C1 segment of cervical spinal cord (tissue), 14 donors: ENCODE measurements at places on chromosomes 7 and 10.

- no peak for DNase-seq
These were observed 10.0 kb upstream of the STK31 start for GRCh38 chr7:23700046-23700445.

GRCh38 chr10:24873281-24873683 lies 79.1 kb downstream of the PRTFDC1 start:
- DNase-seq: no peak

DNA sequence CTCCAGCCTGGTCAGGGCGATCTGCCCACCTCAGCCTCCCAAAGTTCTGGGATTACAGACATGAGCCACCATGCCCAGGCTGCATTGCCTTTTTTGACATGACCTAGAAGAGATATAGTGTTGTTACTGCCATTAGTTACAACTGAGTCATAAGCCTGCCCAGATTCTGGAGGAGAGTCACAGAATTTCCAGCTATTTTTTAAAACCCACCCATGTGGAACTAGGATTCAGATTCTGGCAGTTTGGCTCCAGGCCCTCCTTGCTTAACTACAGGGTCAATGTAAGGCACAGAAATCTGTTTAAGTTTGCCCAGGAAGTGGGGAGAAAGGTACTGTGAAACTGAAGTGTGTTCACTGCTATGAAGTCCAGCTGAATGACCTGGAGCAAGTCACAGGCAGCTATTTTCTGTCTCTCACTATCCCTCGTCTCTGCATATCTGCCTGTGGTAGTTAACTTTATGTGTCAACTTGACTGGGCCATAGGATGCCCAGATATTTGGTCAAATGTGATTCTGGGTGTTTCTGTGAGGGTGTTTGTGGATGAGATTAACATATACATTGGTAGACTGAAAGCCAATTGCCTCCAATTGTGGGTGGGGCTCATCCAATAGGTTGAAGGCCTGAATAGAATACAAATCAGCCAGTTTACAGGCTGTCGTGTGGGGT lies 8.4 kb upstream of the MARVELD1 start:
- DNase-seq: no peak

GRCh38 chr7:142439739-142440138 lies 181.9 kb upstream of the PRSS58 start:
- DNase-seq: no peak

- DNase-seq: no peak
These were observed 7.6 kb downstream of the CUBN start for GRCh38 chr10:17122052-17122451.

- no peak for DNase-seq
These were observed 73.6 kb downstream of the EPC1 start for GRCh38 chr10:32273336-32273735.

DNA sequence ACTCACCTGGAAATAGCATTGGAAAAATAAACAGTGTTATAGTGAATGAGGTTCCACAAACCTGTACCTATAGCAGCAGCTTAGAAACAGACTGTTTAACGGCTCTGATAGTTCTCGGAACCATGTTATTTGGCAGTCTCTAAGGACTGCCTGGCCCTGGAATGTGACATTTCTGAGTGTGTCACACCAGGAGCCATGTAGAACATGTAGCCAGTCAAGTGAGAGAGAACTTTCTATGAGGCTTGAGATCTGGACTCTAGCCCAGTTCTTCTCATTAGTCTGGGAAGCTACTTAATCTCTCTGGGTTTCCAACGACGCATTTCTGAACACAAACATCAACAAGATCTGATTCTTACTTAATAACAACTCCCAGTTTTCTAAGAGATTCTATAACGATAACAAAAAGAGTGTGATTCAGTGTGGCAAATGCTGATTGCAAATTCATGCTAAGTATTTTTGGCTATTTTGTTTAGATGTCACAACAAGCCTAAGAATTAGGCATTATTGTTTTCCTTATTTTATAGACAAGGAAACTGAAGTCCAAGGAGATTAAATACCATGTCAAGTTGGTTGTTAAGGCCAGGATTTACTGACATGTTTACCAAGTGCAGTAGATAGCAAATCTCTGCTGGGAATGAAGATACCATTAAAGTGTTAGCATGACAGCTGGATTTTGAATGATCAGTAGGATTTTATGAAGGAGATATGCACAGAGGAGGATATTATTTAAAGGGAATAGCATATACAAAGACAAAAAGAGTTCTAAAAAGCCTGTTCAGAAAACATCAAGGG lies 47.2 kb downstream of the APBB1IP start:
- no peak for DNase-seq

DNA sequence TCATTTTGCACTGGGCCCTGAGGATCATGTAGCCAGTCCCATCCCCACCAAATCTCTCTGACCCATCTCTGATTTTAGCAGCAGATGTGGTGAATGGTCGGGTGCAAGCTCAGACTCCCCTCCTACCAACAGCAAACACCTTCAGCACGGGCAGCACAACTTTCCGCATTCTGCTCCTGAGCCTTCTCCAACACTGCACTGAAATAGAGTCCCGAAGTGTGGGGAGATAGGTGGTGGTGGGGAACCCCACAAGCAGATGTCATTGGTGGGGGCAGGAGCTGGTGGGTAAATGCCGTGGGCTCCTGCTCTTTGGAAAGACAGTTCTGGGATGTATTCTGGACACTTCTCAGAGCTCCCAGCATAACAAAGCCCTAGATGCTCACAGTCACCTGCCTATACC lies 9.6 kb upstream of the CTBP2 start:
- no peak for DNase-seq

DNA sequence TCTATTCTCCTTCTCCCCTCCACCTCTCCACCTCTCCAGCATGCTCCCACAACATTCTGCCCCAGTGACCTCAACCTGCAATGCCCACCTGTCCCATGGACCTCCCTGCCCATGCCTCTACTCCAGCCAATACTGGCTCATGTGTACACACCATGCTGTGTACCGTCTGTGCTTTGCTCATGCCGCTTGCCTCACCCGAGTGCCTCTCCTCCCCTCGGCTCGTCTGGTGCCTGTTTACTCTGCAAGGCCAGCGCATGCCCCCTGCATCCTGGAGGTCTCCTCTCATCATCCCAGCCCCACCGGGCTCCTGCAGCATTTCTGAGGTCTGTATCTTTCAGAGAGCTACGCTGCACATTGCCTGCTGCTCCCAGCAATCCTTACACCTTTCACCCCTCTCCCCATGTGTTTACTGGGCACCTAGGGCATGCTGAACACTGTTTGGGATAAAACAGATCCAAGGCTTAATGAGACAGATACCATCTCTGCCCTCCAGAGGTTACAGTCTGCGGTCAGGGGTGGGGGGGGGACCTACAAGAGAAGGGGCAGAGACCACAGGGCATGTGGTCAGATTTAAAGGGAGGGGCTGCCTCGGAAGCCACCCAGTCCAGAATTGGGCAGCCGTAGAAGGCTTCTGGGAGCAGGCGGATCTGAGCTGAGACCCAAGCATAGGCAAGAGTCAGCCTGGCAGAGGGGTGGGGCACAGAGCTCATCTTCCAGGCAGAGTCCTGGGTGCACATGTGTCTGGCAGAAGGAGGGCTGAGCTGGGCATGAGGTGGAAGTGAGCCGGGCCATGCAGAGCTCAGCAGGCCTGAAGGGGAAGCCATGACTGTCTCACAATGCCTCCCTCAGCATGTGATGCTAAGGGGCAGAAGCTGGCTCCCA lies 29.6 kb upstream of the PSAP start:
- DNase-seq: peak; percentile 38

- DNase-seq: no peak
These were observed 8.0 kb downstream of the SEMA3E start for GRCh38 chr7:83640731-83641537.

- no peak for DNase-seq
These were observed 50.1 kb downstream of the NSUN6 start for GRCh38 chr10:18601321-18601720.

GRCh38 chr7:47817917-47818316 lies 130.3 kb downstream of the PKD1L1 start:
- DNase-seq: no peak

DNA sequence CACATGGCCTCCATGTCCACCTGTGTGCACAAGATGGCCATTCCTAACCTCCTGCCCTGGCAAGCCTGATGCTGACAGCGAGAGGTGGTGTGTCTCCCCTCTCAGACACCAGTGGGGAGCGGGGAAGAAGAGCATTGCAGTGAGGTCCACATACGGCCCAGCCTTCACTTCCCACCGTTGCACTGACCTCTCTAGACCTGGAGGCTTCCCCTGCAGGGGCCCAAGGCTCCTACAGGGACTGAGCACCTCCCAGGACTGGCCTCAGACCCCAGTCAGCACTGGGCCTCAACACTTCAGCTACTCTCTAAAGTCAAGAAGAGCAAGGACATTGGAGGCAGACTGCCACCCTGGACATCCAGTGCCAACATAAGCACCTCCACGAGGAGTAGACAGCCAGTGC lies 15.9 kb downstream of the STK32C start:
- no peak for DNase-seq

- no peak for DNase-seq
These were observed 92.8 kb upstream of the PARD3 start for GRCh38 chr10:34907743-34908430.

DNA sequence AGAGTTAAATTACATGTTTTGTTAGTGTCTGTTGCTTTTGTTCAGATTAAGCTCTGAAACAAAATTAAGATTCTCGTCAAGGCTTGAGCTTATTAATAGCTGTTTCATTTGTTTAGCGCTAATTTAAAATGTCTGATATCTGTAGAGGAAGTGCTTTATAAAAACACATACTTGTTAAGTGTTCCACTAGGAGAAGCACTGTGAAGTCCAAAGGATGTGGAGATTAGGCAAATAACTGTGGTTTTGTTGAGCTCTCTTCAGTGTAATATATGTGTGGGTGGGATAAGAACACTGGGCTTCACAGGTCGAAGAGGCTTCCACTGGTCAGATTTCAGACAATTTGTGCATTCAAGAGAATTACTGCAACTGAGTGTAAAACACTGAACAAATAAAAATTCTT lies 242.0 kb downstream of the AUTS2 start:
- no peak for DNase-seq

- no peak for DNase-seq
These were observed 42.2 kb upstream of the PFKP start for GRCh38 chr10:3025026-3025683.

DNA sequence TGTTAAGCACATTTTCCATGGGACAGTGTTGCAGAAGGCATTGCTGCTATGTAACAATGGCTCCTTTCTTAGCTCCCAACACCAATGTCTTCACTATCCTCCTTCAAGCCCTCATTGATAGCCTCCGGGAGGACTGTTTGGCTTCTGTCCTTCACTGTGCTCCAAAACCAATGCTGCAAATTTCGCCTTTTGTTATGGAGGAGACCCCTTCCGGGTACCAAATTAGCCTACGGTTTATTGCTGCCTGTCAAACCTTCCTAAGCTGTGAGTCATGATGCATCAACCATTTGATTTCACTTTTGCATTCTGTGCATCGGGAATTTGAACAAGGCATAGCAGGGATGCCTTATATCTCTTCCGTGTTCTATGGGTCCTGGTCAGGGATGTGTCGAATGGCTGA lies 432.9 kb downstream of the GATA3 start:
- no peak for DNase-seq

DNA sequence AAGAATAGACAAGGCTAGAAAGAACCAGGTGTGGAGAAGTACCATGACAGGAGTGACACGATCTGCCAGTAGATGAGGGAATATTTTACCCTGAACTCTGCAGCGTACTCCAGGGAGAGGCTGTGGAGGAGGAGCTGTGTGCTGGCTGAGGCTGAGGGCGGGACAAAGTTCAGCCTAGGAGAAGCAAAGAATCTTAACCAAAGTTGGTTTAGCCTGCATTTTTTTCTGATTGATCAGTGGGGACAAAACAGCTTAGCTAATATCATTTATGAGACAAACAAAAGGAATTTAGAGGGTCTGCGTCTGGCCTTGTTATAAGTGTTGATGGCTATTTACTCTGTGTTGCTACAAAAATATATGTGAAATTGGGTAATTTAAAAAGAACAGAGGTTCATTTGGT lies 5.2 kb upstream of the NPSR1 start:
- DNase-seq: no peak

DNA sequence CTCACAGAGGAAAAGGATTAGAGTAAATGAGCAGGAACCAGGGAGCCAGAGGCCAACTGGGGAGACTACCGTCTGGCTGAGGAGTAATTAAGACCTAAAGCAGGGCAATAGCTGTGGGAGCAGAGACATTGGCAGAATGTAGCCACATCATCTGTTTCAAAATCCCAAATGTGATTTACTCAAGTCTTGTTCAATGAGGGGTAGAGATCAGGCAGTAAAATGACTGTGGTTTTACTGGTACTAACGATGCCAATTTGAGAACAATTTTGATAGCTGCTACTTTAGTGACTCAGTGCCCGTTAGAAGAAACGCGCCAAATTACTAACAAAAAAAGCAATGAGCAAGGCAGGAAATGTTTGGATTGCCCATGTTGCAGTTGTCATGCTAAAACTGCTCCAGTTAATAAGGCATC lies 12.7 kb upstream of the MIOS start:
- no peak for DNase-seq

DNA sequence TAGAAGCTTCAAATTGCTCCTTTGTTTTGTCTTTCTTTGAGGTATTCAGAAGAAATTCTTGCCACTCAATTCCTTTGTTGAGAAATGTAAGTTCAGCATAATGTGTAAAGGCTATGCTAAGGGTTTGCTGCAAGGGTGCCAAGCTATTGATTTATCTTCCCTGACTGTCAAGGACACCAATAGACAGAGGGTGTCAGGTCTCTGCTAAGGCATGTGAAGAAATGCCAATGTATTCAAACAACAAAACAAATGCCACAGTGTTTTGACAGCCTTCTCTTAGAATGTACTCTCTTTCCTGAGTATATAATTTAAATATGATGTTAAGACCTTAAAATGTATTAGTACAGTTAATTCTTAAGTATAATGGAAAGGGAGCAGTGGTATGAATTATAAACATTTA lies 62.4 kb downstream of the LRGUK start:
- no peak for DNase-seq

GRCh38 chr7:82469207-82469606 lies 25.6 kb upstream of the CACNA2D1 start:
- no peak for DNase-seq
